ENCODE measurements at places on chromosomes 6 and 20. TPM values are rescaled to one million over a fixed set of nuclear protein-coding genes. Genes with fewer than 3 reads are reported as not detected.

GRCh38 chr6:92757925-92758324, 661.4 kb downstream of the EPHA7 start:
- no peak overlapping the region for H3K27ac ChIP-seq
- peaks cover 2% of the 10 kb centered on the region for H3K36me3 ChIP-seq
- no peaks in the 10 kb centered on the region for H3K4me1 ChIP-seq
- H3K4me3 ChIP-seq = no peak overlapping the region
- H3K27me3 ChIP-seq = no peaks in the 10 kb centered on the region
- DNase-seq = no peak

The ADGB gene
- not detected for total RNA-seq

The COL9A1 gene
- not detected for total RNA-seq

The CNKSR3 gene
- not detected for total RNA-seq

The PARD6B gene
- total RNA-seq = 3.8 TPM
